NCI-H2171 (cell line): ENCODE measurements at places on chromosomes 6 and 20.
A peak's percentile ranks its signal among the peaks of the same experiment; 100 is the strongest.

DNA sequence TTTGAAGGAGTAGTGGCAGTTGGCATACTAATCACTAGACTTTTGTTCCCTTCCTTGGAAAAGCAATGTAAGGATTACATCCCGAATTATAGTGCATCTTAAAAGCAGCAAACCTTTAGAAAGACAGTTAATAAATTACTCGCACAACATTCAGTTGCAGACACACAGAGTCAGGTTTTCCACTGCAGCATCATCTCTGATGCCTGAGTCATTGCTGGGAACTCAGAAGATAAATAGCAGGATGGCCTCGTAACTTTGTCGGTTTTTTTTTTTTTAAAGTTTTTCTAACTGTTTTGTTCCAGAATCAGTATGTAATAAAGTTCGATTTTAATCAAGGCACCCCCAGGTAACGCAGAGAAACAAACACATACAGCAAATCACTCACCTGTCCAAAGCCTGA is 34.3 kb downstream of the GJA10 start:
- no peak for DNase-seq

- DNase-seq, result peak; percentile 93
Observed at GRCh38 chr20:39993742-39994141, 695.3 kb downstream of the MAFB start.

GRCh38 chr6:69866351-69866769 is at the start of gene COL19A1:
TSS of gene COL19A1 (plus strand) at chr6:69866556. CDS start at chr6:69879568, 13,012 bp downstream.
- peak; percentile 17 for DNase-seq

- no peak for DNase-seq
Observed at GRCh38 chr6:3312604-3313231, 54.0 kb downstream of the PSMG4 start.

- no peak for DNase-seq
Observed at GRCh38 chr6:97322226-97322625, 39.2 kb upstream of the MMS22L start.

GRCh38 chr6:122651604-122652003 is 41.4 kb downstream of the PKIB start:
- no peak for DNase-seq

DNA sequence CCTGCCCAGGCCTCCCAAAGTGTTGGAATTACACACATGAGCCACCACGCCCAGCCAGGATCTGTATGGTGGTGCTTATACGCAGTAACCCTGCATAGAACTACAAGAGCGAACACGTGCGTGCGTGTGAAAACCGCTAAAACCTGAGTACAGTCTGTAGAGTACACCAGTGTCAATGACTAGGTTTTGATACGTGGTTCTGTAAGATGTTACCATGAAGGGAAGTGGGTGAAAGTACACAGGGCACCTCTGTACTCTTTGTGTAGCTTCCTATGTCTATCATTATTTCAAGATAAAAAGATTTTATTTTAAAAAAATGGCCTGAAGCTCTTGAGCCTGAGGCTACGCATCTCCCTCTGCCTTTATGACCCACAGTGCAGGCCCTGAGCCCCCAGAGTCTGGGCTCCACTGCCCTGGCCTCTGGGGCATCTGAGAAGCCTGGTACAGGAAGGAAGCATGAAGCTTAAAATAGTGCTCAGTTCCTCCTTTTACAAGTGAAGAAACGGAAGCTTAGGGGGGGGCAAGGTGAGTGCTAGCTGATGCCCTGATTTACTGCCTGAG is 21.6 kb downstream of the LY86 start:
- no peak for DNase-seq

GRCh38 chr20:59598625-59599310 is 5.6 kb upstream of the PHACTR3 start:
- DNase-seq, result peak; percentile 33

GRCh38 chr6:156949376-156949775 is 172.2 kb downstream of the ARID1B start:
- no peak for DNase-seq

- DNase-seq, result no peak
Observed at GRCh38 chr6:161411265-161411944, 137.5 kb upstream of the AGPAT4 start.

GRCh38 chr6:37319156-37319555 is 34.6 kb upstream of the RNF8 start:
- DNase-seq, result no peak
